Ascending aorta (tissue), 2 donors: ENCODE measurements at places on chromosomes 7 and 10. TPM values are rescaled to one million over a fixed set of nuclear protein-coding genes. Genes with fewer than 3 reads are reported as not detected.

GRCh38 chr7:134532180-134532953 is 5.0 kb downstream of the AKR1B10 start:
- no peak for DNase-seq

GRCh38 chr7:138066954-138067394 is 9.3 kb upstream of the AKR1D1 start:
- no peak for DNase-seq

DNA sequence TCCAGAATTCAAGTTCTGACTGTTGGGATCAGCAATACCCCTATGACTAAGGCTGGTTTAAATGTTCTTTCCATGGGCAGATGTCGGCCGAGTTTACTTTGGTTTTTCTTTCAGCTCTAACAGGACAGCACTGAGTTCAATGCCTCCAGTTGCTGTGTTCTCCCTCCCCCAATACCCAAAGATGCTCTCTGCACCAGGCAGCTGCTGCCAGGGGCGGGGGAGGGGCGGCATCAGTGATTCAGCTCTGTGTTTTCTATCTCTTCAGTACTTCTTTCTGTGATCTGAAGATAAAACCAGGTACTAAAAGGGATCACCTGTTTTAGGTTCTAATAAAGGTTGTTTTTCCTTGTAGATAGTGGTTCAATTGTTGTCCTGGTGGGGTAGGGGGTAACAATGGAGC is 576.7 kb upstream of the POT1 start:
- DNase-seq, result no peak

- no peak for DNase-seq
Observed at GRCh38 chr10:77392236-77392721, 245.3 kb downstream of the KCNMA1 start.

- DNase-seq, result no peak
Observed at GRCh38 chr7:92674379-92674778, 84.2 kb upstream of the FAM133B start.

DNA sequence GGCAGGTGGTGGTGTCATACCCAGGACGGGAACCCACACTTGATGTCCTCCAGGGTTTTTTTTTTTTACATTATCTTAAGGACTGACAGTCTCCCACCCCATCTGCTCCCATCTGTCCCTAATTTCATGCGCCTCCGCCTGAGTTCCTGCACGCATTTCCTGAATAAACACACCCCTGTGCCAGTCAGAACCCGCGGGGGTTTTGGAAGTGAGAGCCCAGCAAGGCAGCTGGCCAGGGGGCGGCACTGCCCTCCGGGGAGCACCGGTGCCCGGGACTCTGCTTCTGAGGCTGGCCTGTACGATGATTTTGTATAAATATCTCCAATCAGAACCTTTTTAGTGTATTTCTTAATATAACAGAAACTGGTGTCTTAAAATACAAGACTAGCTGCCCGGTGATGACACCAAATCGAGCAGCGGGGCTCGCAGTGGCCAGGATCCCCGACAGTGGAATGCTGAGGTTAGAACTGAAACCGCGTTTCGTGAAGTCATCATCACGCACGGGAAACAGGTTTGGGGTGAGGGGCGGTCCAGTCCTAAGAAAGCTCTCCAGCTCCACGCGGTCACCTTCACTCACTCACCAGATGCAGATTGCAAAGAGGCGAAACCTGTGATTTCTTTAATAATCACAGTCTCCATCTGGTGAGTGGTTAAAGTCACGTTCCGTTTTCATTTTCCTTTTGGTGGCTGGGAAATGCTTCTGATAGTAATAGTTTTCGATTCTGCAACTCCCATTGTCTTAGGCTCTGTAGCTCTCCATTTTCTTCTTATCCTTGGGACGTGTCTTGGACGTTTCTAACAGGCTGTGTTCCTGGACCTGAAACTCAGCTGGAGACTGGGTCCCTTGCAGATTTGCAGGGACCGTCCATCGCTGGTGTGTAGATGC is 19.7 kb downstream of the BNIP3 start:
- no peak for DNase-seq

GRCh38 chr10:114681542-114681941 is 23.5 kb upstream of the ABLIM1 start:
- DNase-seq, result no peak

The MALRD1 gene
- not detected for total RNA-seq

The CLCN1 gene
- not detected for total RNA-seq

The CCL24 gene
- not detected for total RNA-seq

The NCF1 gene
- 4.0 TPM for total RNA-seq

The C7orf33 gene
- not detected for total RNA-seq
